ENCODE measurements at places on chromosomes 16 and 17.

DNA sequence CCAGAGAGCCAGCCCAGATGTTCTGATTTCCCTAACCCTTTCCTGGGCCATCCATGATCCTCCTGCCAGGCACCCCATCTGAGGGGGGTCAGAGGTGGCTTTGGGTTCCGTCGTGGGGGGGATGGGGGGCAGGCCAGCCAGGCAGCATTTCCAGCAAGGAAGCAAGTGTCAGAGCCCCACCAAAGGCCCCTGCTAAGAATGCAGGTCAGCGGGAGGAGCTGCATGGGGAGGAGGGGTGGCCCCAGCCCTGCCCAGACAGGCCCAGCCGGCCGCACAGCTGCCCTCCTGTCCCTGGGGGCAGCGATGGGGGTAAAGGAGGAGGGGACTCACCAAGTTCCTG lies 2.3 kb upstream of the SCRN2 start:
- DNase-seq = no peak

GRCh38 chr17:76727745-76728456 lies 1.3 kb downstream of the METTL23 start:
- no peak for DNase-seq

DNA sequence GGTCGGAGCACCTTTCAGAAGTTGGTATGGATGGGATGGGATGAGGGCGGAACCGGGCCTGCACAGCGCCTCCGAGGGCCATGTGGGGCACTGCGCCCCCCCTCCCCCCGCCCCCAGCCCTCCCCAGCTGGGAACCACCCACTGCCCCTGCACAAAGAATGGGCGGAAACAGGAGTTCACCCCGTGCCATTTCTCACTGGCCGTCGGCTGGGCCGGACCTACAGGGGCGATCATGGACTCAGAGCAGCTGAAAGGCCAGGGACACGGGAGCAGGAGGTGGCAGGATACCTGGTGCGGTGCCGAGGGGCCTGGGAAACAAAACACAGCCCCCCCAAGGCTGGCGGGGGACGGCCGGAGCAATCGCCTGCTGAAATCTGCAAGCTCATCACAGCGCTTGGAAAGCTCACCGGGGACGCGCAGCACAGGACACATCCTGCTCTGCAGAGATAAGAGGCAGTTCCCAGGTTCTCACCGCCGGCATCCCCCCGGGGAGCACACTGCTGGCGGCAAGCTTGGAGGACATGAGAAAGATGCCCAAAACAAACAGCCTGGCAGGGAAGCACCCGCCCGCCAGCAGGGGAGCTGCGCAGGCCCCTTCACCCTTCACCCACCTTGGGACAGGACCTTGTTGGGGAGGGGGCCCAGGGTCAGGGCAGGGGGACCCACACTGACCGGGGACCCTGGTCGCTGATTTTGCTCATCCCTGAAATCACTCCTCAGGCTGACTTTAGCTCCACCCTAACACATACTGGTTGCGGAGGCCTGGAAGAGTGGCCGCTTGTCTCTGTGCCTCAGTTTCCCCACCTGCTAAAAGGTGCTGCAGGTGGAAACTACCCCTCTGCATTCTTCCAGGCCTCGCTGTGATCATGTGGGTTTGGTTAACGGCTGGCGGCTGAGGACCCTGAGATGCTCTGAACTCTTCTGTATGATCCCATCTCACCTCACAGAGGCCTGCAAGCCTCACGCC lies 263.9 kb downstream of the C16orf95 start:
- no peak for DNase-seq

DNA sequence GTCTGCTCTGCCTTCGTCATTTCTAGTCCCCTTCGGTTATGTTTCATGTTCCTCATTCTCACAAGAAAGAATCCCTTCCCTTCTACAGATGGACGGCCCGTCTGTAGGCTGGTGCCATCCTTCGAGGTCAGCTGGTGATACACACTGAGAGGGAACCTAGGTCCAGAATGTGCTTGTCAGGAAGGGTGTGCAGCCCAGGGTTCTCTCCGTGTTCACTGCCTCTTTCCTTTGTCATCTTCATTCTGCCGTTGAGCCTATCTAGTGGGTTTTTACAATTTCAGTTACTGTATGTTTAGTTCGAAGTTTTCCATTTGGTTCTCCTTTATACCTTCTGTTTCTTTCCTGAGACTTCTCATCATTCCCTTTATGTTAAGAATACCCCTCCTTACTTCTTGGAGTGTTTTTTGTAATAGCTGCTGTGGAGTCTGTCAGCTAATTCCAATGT lies 18.9 kb downstream of the KIAA0513 start:
- DNase-seq = no peak

DNA sequence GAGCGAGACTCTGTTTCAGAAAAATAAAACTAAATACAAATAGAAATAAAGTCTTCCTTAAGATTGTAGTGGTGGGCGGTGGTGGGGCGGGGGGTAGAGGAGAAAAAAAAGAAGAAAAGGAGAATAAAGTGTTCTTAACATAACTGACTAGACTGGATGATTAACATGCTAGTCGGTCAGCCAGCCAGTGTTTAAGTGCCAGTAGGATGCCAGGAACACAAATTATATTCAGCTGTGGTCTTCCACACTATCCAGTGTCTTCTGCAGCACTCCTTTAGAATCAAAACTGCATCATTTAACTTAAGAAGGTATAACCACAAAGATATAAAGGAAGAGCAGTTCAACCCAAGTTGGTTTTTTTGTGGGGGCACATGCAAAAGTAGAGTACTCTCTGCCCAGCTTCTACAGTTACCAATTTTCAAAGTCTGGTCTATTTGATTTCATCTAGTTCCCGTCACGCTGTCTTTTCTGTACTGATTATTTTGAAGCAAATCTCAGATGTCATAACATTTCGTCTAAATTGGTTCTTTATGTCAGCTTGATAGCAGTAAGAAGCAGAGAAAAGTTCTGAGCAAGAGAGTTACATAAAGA lies 15.8 kb downstream of the HEATR3 start:
- DNase-seq = no peak

DNA sequence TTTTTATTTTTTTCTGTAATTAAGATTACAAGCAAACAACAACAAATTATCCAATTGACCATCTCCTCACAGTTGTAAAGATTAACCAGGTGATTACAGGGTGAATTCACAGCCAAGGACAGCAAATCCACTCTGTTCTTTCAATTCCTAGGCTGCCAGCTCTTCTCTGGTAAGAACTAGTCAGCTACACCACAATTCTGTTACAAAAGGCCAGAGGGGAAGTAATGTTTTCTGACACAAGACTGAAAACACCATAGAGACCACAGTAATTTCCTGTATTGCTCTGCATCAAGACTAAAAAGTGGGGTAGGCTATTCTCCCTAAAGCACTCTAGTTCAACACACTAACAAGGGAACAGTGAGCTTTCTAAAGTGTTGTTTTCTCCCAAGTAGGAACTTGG lies 10.6 kb downstream of the CA10 start:
- DNase-seq = no peak

GRCh38 chr17:79947351-79948031 lies 88.2 kb downstream of the TBC1D16 start:
- DNase-seq = no peak

- DNase-seq = no peak
Observed at GRCh38 chr17:77923776-77924513, 34.6 kb upstream of the TNRC6C start.

DNA sequence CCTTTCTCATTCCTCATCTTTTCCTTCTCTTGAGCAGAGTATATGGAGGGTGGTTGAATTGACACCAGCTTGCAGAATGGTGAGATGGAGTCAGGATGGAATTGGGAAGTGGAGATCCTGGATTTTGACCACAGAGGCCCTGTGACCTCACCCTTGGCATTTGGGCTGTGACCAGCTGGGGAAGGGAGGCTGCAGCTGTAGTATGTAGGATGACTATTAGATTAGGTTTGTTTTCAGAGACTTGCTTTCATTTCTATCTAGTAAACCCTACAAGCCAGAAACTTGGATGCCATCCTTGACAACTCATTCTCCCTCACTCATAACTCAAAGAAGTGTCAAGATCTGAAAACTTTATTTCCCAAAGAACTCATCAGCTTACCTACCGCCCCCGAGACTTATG lies 5.9 kb downstream of the GNGT2 start:
- no peak for DNase-seq

- DNase-seq = no peak
Observed at GRCh38 chr17:1967213-1967612, 57.9 kb downstream of the RTN4RL1 start.

- DNase-seq = no peak
Observed at GRCh38 chr17:9241774-9242496, 220.6 kb downstream of the NTN1 start.

- no peak for DNase-seq
Observed at GRCh38 chr16:14677627-14678026, 16.5 kb downstream of the PLA2G10 start.

DNA sequence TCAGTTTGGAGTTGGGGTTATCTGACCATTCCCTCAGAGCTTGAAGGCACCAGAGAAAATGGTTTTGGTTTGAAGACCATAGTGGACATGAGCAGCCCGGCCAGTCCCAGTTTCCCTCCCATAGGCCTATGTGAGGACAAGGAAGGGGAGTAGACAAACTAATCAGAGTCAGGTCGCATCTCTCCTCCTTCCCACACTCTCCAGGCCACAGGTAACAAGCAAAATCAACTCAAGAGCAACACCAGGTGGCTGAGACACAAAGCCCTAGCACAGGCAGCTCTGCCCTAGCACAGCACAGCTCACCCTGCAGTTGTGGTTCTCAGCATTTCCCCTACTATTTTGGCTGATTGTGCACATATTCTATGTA lies 7.2 kb downstream of the SUPT4H1 start:
- DNase-seq = no peak

DNA sequence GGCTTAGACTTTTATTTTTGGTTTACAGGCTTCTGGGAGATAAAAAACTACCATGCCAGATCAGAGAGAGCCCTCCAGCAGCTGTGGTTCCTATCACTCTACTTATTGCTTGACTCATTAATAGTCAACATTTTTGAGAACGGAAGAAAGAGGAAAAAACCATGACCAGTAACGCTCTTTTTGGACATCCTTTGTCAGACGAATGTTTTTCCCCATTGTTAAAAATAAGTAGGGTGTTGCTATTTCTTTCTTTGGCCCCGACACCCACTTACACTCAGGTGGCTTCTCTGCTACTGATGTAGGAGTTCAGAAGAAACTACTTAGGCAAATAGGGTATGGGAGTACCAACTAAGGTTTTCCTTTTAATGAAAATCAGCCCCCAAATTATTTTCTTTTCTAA lies 27.5 kb downstream of the TVP23A start:
- no peak for DNase-seq

- DNase-seq = peak; percentile 73
Observed at GRCh38 chr17:77451245-77451893, 310.6 kb downstream of the SEC14L1 start.

Measured in T-helper 2 cell treated with Interferon-gamma antibody and Interleukin-4, amounts not matched to agents 5 μg/mL and 100 μg/mL, for 36 hours (primary cell).